ENCODE measurements at places on chromosomes 11 and 22.
A peak's percentile ranks its signal among the peaks of the same experiment; 100 is the strongest.

DNA sequence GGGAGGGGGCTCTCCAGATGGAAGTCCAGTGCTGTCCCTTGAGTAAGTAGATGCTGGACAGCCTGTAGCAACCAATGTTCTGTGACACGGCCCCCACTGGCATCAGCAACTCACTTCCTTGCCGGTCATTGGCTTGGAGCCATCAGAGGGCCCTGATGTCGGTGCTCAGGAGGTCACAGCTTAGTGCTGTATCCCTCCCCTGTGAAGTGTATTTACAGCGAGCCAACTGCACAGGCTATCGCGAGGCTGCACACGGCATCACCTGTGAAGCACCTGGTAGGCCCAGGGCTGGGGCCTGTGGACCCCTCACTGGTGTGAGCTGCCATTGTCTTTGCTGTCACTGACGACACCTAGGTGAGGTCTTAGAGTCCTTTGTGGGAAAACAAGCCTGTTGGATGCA is 13.4 kb upstream of the ACR start:
- no peak for DNase-seq

DNA sequence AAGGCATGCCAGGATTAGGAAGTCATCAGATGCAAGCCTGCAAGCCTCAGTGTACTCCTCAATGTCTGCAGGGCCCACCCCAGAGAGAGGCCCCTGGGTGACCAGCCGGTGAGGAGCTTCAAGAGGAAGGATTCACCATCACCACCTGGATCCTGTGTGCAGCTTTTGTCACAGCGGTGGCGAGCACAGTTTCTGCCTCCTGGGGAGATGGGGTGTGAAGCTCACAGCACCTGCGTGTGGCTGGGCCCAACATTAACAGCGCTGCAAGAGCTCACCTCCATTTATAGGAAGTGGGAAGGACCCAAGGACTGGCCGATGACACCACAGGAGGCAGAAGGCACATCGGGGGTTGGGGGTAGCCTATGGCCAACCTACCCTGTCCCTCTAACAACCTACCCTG is 235.3 kb downstream of the CTTN start:
- no peak for DNase-seq

DNA sequence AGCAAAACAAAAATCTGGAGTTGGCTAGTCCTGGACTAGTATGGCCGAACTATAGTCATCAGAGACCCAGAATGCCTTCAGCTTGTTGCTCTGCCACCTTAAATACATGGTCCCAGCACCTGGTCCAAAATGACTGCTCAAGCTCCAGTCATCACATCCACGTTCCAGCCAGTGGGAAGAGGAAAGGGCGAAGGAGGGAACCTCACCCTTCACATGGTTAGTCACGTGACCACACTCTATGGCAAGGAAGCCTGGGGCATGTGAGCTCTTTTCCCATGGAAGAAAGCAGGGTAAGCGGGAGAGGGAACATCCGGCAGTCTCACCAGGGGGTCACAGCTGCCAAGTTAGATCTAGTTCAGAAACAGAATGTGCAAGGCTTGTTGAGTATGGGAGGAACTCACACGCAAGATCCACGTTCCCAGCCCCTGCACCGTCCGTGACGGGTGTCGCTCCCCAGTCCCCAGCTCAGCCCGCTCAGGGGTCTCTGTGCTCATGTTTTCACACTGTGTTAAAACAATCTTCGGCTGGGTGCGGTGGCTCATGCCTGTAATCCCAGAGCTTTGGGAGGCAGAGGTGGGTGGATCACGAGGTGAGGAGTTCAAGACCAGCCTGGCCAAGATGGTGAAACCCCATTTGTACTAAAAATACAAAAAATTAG is 1.9 kb upstream of the ANO9 start:
- DNase-seq = no peak

GRCh38 chr11:66118847-66119246 is 48.8 kb downstream of the PACS1 start:
- DNase-seq = no peak

DNA sequence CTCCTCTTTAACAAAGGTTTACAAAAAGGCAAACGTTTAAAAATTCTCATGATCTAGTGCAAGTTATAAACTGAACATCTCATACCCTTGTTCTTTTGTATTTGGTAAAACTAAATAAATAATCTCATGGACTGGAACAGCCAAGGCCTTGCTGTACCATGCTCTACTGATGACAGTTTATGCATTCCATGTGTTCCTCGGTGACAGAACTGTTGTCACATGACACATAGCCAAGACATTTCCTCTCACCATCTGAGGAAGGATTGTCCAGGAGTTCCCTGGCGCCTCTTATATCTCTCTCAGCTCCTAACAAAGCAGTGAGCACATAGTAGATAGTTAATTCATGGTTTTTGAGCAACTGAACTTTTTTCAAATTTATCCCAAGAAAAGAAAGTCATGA is 12.6 kb downstream of the CCDC83 start:
- no peak for DNase-seq

- no peak for DNase-seq
These were observed 90.1 kb downstream of the PHF21B start for GRCh38 chr22:44919691-44920090.

DNA sequence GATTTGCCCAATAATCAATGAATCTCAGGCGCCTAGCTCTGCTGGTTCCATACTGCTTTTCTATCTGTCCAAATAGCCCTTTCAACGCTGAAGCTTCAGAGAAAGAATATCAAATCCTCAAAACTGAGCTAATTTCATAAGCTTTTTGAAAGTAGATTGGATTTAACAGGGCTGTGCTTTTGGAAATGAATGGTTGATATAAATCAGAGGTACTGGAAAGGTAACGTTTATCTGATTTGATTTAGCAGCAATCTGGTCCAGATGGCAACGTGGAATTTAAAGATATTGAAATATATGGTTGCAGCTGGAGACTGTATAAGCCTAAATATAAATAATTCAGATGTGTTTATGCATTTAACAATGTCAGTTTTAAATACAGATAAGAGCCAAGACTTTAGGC is 229.5 kb upstream of the MPPED2 start:
- no peak for DNase-seq

DNA sequence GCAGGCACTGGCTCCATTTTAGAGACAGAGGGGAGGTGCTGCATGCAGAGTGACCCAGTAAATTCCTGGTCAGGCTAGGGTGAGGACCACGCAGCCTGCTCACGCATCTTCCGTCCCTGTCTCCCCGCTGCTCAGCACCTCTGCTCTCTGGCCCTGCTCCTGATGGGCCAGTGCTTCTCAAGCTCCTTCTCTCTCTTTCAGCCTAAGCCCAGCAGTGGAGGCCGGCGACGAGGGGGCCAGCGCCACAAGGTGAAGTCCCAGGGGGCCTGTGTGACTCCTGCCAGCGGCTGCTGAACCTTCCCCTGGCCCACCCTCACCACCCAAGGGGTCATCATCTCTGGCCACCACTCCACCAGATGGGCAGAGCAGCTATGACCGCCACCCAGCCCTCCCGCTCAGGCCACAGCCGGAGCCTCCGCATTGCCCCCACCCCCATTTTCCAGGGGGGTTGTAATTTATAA is 24.7 kb downstream of the GTPBP1 start:
- no peak for DNase-seq

DNA sequence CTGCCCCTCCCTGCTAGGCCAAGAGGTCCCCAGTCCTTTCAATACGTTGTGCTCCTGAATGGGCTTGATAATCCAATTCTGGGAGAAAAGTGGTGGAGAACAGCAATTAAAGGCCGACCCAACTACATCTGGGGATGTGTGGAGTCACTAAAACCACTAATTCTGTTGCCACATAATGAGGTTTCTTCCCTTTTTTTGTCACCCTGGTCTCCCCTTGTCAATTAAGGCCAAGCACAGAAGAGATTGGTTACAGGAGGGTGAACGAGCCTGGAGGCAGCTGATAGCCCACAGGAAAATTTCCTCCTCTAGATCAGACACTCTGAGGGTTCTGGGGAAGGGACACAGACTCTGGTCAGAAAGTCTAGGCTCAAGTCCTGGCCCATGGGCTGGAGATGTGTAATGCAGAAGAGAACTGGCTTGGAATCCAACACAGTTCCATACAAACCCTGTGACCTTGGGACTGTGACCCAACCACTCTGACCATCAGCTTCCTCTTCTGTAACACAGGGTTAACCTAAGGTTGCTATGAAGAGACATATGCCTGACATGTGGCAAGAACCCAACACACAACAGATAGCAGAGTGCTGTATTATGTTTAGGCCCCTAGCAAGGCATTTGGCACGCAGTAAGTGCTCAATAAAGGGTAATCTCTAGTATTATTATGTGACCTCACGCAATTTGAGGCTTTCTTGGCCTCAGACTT is 146.4 kb downstream of the CHST1 start:
- DNase-seq = no peak

- peak; percentile 37 for DNase-seq
These were observed 63.4 kb downstream of the NRXN2 start for GRCh38 chr11:64659417-64660144.

DNA sequence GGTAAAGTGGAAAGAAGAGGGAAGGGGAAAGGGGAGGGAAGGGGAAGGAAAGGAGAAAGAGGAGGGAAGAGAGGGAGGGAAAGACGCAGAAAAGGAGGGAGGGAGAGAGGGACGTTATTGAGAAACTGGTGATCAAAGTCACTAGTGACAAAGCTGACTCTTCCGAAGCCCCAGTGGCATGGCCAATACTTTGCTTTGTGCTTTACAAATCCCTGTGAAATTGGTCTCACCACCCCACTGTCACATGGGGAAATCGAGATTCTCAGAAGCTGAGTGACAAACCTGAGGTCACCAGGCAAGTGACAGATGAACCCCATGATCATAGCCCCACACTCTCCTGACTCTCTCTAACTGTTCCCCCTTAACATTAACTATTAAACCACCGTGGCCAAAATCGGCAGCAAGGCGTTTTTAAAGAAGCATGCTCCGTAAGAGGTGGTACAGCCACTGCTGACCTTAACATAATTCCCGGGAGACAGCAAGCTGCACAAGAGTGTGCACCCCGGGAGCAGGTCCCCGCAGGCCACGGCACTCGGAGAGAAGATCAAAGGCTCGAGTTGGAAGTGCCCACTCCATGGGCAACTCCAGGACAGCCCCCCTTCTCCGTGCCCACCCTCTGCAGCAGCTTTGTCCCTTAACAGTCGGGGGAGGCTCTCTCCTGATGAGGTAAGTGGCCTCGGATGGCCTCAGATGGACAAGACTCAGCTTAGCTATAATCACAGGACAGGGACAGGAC is 34.8 kb downstream of the CELSR1 start:
- no peak for DNase-seq

GRCh38 chr11:65781962-65782815 is 1.4 kb upstream of the AP5B1 start:
- no peak for DNase-seq

- peak; percentile 81 for DNase-seq
These were observed 144.6 kb downstream of the SNX19 start for GRCh38 chr11:130771708-130772107.

DNA sequence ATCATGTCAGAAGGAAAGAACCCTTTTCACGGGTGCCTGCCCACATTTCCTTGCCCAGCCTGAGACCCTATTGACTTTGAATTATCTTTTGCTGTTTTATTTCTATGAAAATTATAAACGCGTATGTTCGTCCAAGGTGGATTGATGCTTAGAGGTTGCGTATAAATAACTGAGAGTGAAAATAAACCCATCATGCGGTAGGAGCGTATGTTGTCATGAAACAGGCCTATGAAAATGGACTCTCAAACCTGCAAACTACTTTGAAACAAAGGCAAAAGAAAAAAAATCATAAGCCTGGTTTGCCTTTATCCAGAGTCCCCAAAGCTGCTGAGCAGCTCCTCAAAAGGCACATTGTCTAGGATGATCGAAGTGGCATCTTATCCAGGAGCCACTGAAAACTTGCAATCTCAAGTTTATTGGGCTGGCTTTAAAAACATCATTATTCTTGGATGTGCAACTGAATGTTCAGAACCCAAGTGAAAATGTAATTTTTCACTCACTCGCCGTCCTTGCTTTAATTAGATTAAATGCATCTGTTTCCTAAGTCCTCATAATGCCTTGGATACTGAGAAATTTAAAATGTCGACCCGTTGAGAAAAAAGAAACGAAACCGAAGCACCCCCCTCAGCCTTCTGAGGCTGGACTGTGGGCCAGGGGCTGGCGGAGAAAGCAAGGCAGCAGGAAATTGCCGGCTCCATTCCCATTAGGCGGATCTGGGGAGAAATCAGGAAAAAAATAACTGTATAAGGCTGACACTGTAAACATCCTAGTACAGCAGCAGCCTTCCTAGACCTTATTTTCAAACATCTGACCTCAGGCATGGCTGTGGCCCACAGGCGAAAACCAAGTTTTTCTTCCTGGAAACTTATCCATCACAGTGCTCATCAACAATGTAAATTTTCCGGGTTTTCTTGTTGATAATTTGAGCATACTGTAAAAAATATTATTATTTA is 82.9 kb upstream of the PPARA start:
- DNase-seq = no peak

- no peak for DNase-seq
These were observed 25.8 kb upstream of the FXYD6 start for GRCh38 chr11:117902001-117902845.

- peak; percentile 52 for DNase-seq
These were observed 72.1 kb downstream of the RNF169 start for GRCh38 chr11:74820763-74821162.

- no peak for DNase-seq
These were observed 2.6 kb upstream of the SLC22A25 start for GRCh38 chr11:63246045-63246444.

DNA sequence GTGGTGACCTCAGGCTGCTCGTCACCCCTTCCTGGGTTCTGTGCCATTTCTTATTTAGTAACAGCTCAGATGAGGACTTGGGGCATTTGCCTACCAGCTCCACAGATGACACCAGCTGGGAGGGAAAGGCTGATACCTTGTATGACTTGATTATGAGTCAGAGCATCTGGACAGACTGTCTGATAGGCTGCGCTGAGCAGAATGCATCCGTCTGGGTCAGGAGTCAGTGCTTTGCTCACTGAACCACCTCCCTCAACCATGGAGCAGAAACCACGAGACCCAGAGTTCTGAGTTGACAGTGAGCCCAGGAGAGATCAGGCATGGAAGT is 6.8 kb downstream of the ST14 start:
- DNase-seq = peak; percentile 58

DNA sequence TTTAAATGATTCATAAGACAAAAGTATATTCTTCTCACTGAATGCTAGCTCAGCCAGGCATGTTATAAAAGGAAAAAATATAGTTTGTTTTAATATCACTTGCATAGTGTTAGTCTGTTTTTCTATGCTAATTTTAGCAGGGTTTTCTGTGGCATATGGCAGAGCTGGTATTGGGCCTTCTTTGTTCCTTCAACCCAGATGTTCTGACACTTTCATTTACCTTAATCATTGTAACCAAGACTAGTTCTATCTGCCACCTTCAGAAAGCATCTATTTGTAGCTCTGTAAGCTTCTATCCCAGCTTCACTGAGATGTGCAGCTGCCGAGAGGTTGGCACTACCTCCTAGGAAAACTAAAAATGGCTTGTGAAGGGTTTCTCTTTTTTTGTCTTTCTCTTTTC is 338.7 kb downstream of the GUCY1A2 start:
- no peak for DNase-seq

GRCh38 chr11:76371170-76371569 is 9.8 kb downstream of the THAP12 start:
- DNase-seq = no peak

DNA sequence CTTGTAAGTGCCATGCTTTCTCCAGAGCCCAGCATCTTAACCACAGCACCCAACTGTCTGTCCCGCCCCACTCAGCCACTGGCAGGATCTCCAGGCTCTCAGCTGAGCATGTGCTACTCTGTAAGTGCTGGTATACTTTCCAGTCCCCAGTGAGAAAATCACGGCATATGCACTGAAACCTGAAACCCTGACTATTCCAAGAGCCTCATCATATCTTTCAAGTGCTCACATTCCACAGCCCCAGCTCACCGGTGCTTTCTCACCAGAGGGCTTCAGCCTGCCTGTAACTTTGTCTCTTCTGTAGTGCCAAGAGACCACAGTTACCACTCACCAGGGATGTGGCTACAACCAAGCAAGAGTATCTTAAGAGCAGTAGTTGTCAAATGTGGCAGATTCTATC is 24.4 kb upstream of the PAMR1 start:
- DNase-seq = peak; percentile 76
